DMS79 treated with DMSO at 0.1 percent for 48 hours (cell line): ENCODE measurements at places on chromosomes 2 and 18.

GRCh38 chr18:58723810-58724602 lies 52.7 kb downstream of the MALT1 start:
- DNase-seq, result no peak

DNA sequence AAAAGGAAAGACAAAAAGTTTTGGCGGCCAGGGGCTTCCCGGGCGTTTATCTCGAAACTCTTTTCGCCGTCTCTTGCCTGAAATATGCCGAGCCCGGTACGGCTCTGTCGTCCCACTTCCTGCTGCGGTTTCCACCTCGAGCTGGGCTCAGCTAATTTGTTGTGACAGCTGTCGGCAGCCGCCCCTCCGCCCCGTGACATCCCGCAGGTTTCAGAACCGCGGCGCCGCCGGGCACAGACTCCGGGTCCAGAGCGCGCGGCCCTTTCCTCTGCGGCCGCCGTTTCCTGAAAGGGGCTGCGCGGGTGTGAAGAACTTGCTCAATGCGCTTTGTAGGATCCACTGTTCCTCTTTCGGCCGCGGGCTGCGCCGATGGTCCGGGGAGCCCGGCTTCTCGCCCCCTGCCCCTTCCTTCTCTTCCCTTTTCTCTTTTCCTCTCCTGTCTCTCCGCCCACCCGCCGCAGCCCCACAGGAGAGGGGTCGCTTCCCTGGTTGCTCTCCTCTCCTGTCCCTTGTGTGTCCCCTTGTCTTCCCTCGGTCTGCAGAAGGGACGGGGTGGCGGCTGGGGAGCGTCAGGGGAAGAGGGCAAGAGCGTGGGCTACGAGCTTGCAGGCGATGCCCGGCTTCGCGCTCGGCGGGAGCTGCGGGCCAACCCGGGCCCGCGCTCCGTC lies 648 bp downstream of the ARID5A start:
- DNase-seq, result peak; percentile 18

GRCh38 chr2:3423492-3424170 lies 44.1 kb downstream of the TRAPPC12 start:
- DNase-seq, result no peak

DNA sequence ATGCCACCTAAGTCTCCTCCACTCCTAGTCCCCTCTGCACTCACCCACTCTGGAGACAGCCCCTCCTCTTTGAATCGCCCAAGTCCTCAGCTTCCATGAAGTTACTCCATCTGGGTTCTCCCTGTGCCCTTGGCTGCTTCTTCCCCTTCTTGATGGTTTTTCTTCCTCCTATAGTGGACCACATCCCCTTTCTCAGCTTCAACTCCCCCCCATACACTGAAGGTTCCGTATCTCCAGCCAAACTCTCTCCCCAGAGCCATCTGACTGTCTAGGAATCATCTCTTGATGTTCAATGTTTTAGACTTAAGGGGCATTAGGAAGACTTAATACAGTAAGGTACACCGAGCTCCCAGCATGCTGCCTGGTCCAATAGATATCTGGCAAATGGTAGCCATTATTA lies 39.6 kb downstream of the EMX1 start:
- no peak for DNase-seq

DNA sequence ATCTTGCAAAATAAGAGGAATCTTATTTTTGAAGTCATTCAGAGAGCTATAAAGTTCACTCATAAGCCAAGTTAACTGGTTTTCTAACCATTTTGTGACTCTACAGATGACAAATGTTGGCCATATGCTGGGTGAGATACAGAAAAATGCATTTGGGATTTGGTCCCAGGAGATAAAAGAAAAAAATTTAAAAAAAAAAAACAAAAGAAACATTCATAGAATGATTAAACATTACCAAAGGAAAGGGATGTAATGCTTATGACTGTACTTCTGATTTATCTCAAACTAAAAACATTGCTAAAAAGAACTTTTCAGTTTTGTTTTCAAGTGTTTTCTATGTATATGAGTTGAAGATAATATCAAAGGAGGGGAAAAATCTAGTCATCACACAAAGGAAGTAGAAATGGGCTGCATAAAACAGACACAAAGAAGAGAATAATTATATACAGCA lies 43.1 kb downstream of the PELI1 start:
- DNase-seq, result no peak

DNA sequence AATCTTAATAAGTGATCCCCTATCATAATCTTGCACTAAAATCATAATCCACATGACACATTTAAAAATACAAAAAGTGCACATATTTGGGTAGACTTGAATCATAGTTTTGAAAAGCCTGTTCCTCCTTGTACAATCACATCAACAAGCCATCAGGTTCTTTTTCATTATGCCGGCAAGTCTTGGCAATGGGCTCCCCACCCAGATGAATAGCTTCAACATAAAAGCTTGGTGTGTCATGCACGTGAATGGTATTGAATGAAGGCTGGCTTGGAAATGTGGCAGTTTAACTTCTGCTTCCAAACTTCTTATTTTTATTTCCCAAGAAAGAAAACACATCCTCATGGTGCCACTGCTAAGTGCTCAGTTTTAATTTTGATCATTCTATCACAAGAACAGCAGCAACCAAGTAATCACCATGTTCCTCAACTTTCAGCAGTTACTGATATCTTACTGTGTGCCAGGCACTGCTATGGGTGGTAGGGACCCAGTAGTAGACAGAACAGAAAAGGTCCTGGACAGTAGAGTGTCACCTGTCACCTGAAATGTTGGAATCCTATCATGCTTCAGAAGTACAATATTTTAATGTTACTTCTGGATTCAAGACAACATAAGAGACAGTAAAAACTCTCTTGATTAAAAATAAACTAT lies 89.9 kb downstream of the AP1S3 start:
- no peak for DNase-seq

GRCh38 chr18:48402953-48403352 lies 6.2 kb downstream of the ZBTB7C start:
- DNase-seq, result no peak

DNA sequence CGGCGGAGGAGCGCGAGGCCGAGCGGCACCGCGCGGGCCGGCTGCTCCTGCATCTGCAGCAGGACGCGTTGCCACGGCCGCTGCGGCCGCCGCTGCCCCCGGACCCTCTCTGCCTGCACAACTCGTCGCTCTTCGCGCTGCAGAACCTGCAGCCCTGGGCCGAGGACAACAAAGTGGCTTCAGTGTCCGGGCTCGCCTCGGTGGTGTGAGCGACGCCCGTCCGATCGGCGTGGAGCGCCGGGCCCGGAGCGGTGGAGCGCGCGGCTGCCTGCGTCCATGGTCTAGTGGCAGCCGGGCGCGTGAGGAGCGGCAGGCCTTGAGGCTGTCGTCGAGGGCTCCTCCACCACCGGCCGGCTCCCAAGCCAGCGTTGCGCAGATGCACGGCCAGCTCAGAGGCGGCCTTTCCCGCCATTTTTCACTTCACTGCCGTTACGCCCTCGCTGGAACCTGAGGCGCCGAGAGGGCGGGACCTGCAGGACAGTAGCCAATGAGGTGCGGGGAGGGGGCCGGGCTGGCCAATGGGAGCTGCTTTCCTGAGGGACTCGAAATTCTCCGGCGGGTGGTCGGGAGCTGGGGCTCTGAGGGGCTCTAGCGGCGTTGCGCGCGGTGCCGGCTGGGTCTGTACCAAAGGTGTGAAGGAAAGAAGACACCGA lies 1.9 kb downstream of the TLX2 start:
- no peak for DNase-seq

- DNase-seq, result no peak
Observed at GRCh38 chr2:86035376-86035882, 70.3 kb downstream of the POLR1A start.

DNA sequence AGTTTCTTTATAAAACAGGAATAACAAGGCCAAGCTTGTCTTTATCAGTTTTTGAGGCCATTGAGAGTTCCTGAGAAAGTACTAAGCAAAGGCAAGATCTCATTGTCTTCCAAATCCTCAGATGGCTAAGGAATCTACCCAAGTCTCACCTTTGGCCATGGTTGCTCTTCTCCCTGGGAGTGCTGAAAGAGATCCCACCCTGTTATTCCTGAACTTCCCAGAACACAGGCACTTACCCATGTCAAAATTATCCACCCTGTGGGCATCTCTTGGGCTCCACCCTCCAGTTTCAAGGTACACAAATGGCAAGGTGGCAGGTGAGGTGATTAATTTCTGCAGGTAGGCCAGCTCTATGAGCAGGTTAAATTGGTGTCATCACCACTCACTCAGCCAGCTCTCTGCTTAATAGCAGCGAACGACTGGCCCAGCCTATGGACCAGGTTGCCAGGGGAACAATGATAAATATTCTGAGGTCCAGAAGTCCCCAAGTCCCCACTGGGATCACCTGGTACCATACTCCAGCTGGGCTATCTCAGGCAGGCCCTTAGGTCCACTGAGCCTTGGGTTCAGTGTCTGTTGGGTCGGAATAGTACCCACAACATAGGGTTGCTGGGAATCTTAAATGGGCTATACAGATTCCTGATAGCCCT lies 2.3 kb upstream of the SPRED2 start:
- no peak for DNase-seq
